Skin of body (tissue), 3 donors: ENCODE measurements at places on chromosomes 13 and 19. TPM values are rescaled to one million over a fixed set of nuclear protein-coding genes. Genes with fewer than 3 reads are reported as not detected.

The ZNF446 gene
- 4.6 TPM for total RNA-seq

The LAIR2 gene
- total RNA-seq, result not detected

The FAAP24 gene
- total RNA-seq, result 0.79 TPM

The ZNF560 gene
- total RNA-seq, result 0.49 TPM

The ZNF382 gene
- total RNA-seq, result 9.3 TPM

The CGB3 gene
- not detected for total RNA-seq

The RB1 gene
- total RNA-seq, result 44.9 TPM

The MATK gene
- total RNA-seq, result 0.99 TPM

The CEACAM19 gene
- total RNA-seq, result 3.4 TPM

The FGF22 gene
- 1.4 TPM for total RNA-seq

The CPAMD8 gene
- total RNA-seq, result 4.0 TPM

The NLRP8 gene
- not detected for total RNA-seq

The RYR1 gene
- 21.1 TPM for total RNA-seq

The SBK2 gene
- not detected for total RNA-seq

The TRPC4 gene
- total RNA-seq, result 0.69 TPM

The TNFSF13B gene
- 3.9 TPM for total RNA-seq

The ELSPBP1 gene
- total RNA-seq, result not detected

The NLRP9 gene
- not detected for total RNA-seq

The ALOX5AP gene
- 13.3 TPM for total RNA-seq

The RPL13A gene
- total RNA-seq, result 3,296 TPM

The NXNL1 gene
- total RNA-seq, result not detected

The EXOSC5 gene
- 10.1 TPM for total RNA-seq

The C19orf73 gene
- total RNA-seq, result 0.30 TPM

The KCNK6 gene
- 9.2 TPM for total RNA-seq

The GNG14 gene
- not detected for total RNA-seq

The ZNF628 gene
- 1.1 TPM for total RNA-seq

The LPAR2 gene
- 4.9 TPM for total RNA-seq

The GJA3 gene
- total RNA-seq, result 1.2 TPM

The C13orf42 gene
- not detected for total RNA-seq

The CEACAM3 gene
- 1.5 TPM for total RNA-seq

The APOE gene
- total RNA-seq, result 313 TPM

The DACH1 gene
- total RNA-seq, result 8.5 TPM

The IFNL1 gene
- not detected for total RNA-seq

The AP1M2 gene
- 18.0 TPM for total RNA-seq

The ARHGAP33 gene
- 5.1 TPM for total RNA-seq

The SLC17A7 gene
- 0.59 TPM for total RNA-seq

The KBTBD6 gene
- total RNA-seq, result 12.5 TPM

The ZNF579 gene
- total RNA-seq, result 2.2 TPM

The KIR3DL2 gene
- not detected for total RNA-seq

The USHBP1 gene
- total RNA-seq, result 2.0 TPM

The RNF113B gene
- not detected for total RNA-seq

The APOC4 gene
- not detected for total RNA-seq

The CALR3 gene
- total RNA-seq, result not detected

The KANK3 gene
- 4.8 TPM for total RNA-seq

The CLIP3 gene
- total RNA-seq, result 4.2 TPM

The DZIP1 gene
- 16.1 TPM for total RNA-seq

The ZGLP1 gene
- 1.3 TPM for total RNA-seq

The KCTD4 gene
- 0.20 TPM for total RNA-seq

The TMEM38A gene
- 11.9 TPM for total RNA-seq

The GNG7 gene
- 2.4 TPM for total RNA-seq

The MBNL2 gene
- total RNA-seq, result 73.4 TPM

The AZU1 gene
- 12.8 TPM for total RNA-seq

The SIGLEC12 gene
- total RNA-seq, result not detected

The CLEC11A gene
- 27.2 TPM for total RNA-seq

The PRKCSH gene
- 62.4 TPM for total RNA-seq

The ZNF837 gene
- 0.69 TPM for total RNA-seq

The ZNF486 gene
- 12.8 TPM for total RNA-seq

The FCHO1 gene
- total RNA-seq, result 2.4 TPM

The ANKRD24 gene
- 0.79 TPM for total RNA-seq

The CCNE1 gene
- 5.8 TPM for total RNA-seq
